Activated naive CD4-positive, alpha-beta T cell treated with Interleukin-2 at 50 U/mL for 16 hours (primary cell): ENCODE measurements at places on chromosomes 3 and 15.
A peak's percentile ranks its signal among the peaks of the same experiment; 100 is the strongest.

DNA sequence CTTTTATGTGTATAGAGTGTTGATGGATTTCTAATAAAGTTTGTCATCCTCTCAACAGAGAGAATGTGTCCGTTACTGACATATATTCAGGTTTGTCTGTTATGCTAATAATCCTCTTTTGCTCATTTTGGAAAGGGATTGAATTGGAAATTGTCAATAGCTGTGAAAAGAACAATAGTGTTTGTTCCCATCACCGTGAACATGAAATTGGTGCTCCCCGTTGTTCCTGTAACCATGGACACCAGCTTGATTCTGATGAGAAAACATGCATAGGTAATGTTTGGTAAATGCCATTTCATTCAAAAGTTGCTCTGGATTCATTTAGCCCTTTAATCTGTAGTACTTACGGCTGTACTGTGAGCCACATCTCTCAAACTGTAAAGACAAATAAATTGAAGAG is 707.0 kb upstream of the GOLIM4 start:
- no peak for DNase-seq

DNA sequence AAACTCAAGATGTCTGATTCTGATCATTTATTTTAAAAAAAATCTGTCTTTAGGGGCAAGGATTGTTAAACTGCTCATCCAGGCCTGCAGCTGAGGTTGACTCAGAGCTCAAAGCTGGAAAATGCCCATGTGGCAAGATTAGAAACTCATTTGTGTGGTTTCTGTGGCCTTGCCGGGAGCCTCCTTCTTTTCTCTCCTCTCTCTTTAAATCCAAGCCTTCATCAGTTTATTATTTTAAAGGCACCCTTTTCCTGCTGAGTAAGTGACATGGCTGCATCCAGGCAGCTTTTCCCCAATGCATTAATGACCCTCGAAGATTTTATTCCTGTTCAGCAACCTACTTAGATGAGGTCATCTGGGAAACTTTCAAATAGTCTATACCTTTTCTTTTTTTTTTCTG is 221.3 kb upstream of the CDIN1 start:
- DNase-seq: no peak

GRCh38 chr15:36008719-36009118 is 462.8 kb upstream of the DPH6 start:
- DNase-seq: no peak

GRCh38 chr3:175274056-175274455 is 414.9 kb downstream of the NAALADL2 start:
- DNase-seq: no peak

DNA sequence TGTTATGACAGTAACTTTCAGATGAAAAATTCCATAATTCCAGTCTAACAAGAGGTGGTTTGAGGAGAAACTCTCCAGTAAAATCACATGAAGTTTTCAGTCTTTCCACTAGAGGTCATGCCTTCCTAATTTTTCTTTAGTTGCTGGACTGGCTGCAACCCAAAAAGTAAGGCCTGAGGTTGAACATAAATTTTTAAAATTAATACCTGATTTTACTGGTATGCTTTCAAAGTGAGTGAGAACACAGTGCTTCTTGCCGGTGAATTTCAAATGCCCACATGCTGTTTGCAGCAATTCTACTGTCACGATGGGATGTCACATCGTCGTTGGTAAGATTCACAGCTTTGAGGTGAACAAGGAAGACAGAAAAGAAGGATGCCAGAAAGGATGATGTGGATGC is 89.0 kb upstream of the FGF12 start:
- no peak for DNase-seq

DNA sequence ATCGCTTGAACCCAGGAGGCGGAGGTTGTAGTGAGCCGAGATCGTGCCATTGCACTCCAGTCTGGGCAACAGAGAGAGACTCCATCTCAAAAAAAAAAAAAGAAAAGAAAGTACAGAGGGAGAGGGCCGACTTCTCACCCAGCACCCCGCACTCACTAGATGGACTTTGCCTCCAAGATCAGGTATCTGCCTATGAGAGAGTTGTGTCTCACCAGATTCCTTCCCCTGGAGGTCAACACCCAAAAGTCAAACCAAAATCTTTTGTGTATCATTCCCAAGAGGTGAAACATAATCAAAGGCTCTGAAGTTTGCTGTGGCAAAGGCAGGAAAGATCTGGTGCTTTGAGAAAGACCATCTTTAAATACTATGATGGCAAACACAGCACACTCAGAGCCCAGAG is 51.2 kb downstream of the HMCES start:
- no peak for DNase-seq

GRCh38 chr3:75235631-75236030 is 428.5 kb upstream of the FRG2C start:
- no peak for DNase-seq

DNA sequence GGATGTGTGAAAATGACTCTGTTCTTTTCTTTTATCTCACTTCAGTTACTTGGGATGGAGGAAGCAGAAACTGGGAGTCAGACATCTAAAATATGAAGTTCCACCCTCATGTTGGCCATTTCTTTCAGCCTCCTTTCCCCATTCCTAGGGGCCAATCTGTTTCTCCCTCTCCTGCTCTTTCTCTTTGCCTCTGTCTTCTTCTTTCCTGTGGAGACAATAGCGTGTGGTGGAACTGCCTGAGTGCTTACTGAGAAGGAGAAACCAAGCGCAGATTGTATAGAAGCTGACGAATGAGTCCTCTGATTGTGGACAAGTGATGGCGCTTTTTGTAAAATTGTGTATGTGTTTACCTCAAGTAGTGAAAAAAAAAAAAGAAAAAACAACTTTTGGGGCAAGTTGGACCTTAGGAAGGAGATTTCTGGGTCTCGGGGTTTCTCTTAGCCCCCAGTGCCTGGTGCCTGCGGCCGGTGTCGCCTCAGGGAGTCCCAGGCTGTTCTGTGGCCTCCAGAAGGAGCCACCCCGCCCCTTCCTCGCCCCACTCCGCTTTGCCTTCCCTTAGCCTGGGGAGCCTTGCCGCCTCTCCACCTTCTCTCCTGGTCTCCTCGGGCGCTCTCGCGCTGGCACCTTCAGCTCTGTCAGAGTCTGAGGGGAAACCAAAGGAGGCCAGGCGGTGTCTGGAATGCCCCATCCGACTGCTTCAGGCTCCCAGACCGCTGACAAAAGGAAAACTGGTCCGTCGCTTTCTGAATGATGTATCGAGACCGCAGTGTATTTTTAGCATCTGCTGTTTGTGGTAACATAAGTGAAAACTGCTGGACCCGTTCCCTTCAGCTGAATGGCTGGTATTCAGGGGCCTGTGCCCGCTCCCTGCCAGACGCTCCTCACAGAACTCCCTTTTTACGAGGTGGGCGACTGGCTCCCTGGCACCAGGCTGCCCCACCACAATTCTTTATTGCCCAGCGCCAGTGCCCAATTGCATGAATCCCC is 30.1 kb downstream of the SCG5 start:
- DNase-seq: no peak

GRCh38 chr3:115706311-115706829 is 83.1 kb downstream of the GAP43 start:
- no peak for DNase-seq

DNA sequence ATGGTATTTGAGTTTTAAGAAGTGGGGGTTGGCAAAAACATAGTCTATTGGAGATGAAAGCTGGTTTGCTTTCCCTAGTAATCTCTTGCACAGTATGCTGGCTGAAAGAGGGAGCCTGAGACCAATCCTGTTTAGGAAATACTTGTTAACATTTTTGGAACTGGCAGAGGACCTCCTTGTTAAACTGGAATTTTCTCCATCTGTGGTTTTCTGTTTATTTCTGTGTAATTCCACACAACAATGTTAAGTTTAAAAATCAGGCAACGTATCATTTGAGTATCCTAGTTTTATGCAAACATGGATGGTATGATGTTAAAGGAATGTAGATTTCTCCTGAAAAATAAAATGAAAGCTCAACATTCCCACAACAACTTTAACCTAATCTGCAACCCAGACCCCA is 536.0 kb upstream of the TBL1XR1 start:
- DNase-seq: no peak

- no peak for DNase-seq
Observed at GRCh38 chr3:97687734-97688133, 76.8 kb upstream of the ARL6 start.

DNA sequence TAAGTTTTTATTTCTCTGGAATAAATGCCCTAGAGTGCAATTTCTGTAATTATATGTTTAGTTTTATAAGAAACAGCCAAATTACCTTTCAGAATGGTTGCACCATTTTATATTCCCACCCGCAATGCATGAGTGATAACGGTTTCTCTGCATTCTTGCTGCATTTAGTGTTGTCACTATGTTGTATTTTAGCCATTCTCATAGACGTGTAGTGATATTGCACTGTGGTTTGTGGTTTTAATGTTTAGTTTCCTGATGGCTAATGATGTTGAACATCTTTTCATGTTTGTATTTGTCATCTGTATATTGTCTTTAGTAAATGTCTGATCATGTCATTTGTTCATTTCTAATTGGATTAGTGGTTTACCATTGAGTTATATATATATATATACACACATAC is 73.0 kb upstream of the GOLIM4 start:
- no peak for DNase-seq

GRCh38 chr3:138921316-138922292 is 25.3 kb downstream of the FOXL2 start:
- no peak for DNase-seq

- DNase-seq: no peak
Observed at GRCh38 chr3:40207796-40208195, 101.7 kb upstream of the EIF1B start.

GRCh38 chr15:74384881-74385643 is 17.6 kb upstream of the CYP11A1 start:
- DNase-seq: peak; percentile 49

- DNase-seq: no peak
Observed at GRCh38 chr15:68658641-68659358, 80.0 kb downstream of the CORO2B start.

- DNase-seq: peak; percentile 79
Observed at GRCh38 chr3:45664578-45664977, 24.6 kb upstream of the SACM1L start.

GRCh38 chr3:152269831-152270734 is 1.4 kb downstream of the MBNL1 start:
- peak; percentile 43 for DNase-seq

DNA sequence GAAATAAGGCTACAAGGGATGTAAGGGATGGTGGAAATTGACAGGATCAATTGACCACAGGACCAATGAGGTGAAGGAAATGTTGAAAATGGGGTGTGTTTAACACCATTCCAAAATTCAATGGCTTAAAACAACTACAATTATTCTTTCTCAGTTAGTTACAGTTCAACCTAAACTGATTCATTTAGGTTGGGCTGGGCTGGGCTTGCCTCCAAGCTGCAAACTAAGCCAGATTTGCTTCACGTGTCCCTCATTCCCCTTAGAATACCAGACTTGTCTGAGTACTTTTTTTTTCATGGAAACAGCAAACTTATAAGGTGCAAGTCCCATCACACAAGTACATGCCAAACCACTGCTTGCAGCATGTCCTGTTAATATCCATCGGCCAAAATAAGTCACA is 280.1 kb downstream of the NEK10 start:
- no peak for DNase-seq

DNA sequence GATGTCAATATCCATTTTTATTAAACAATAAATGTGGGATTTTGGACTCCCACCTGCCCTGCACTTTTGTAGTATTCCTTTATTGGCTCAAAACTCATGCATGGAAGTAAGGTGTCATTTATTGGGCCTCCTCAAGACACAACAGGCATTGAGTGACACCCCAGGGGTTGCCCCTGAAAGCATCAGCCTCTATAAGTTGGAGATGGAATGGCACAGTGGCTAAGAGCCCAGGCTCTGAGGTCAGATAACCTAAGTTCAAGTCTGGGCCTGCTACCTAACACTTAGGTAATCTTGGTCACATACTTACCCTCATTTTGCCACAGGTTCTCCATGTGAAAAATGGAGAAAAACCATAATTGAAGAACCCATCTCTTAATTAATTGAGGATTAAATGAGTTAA is 4.6 kb downstream of the CAPN3 start:
- DNase-seq: no peak

DNA sequence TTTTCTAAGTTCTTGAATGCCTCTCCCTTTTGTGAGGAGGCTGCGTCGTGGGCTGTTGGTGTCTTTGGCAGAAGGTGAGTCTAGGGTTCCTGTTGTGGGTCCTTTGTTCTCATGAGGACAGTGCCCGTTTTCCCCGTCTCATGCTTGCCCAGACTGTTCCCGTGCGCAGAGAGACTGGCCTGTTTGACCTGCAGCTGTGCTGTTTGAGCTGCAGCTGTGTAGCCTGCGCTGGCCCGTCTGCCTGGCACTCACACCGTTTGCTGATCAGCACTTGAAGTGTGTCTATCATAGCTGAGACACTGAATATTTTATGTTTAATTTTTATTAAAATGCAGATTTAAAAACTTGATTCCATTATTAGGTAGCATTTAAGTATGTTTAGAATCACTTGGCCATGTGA is 9.9 kb downstream of the GOLGA6L2 start:
- DNase-seq: no peak

DNA sequence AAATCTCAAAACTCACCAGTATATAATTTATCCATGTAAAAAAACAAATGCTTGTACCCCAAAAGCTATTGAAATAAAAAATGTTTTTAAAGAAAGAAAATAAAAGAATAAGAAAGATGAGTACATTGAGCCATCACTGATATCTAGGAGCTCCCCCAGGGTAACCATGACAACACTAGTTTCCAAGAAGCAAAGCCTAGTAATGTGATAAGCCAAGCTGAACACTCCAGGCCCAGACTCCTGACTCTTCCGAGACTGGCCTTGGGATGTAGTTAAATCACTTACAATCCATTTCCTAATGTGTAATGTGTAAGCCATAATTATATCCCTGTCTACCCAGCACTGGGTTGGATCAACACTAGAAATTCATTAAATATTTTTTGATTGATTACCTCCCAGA is 21.1 kb upstream of the ATP8B4 start:
- DNase-seq: no peak

DNA sequence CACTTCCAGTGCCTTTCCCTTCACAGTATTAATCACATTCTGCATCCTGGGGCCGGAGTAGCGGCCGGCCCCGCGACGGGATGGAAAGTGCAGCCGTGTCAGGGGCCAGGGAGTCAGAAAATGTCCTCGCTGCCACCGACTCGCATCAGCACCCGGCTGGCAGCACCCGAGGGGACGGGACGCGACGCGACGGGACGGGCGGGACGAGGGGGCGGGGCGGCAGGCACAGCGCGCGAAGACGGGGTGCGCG is 353 bp downstream of the ATG3 start:
- DNase-seq: no peak

- DNase-seq: no peak
Observed at GRCh38 chr3:139353920-139354556, 10.2 kb downstream of the MRPS22 start.

DNA sequence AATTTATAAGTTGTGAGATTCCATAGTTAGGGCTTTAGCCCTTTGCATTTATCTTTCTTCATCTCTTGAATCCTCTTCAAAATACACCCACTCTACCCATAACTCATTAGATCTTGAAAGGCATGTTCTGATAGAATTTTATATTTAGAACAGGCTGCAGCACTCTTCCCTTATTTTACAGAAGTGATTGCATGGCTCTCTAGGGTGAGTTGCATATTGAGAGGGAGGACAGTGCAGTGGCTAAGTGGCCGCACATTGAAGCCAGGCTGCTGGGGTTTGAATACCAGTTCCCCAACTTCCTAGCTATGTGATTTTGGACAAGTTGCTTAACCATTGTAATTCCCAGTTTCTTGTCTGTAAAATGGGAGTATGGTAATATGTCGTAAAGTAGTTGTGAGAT is 2.5 kb downstream of the CD86 start:
- DNase-seq: no peak
